ENCODE measurements at places on chromosomes 2 and 18. TPM values are rescaled to one million over a fixed set of nuclear protein-coding genes. Genes with fewer than 3 reads are reported as not detected.

- DNase-seq, result no peak
Measured at GRCh38 chr2:173291412-173291811, 63.3 kb upstream of the CDCA7 start.

DNA sequence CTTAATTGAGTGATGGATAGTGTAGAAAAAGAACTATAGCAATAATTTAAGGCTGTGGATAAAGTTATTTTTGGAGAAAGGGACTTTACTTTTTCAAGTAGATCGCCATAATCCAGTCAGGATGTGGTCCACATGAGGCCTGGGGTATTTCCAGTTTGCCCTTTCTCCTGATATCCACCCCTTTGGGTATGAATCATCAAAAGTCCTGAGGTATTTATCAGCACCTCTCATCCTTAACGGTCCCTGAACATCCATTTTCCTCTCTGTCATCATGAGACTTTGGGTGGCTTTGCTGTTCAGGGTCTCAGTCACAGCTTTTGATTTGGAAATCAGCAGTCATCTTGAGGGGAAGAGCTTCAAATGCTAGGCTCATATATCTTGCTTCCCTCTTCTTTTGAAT, 39.3 kb upstream of the ELAC1 start:
- DNase-seq, result no peak

GRCh38 chr2:38668779-38669479, 3.0 kb downstream of the GALM start:
- no peak for DNase-seq

GPAT2 gene
- 7.0 TPM for total RNA-seq

DNA sequence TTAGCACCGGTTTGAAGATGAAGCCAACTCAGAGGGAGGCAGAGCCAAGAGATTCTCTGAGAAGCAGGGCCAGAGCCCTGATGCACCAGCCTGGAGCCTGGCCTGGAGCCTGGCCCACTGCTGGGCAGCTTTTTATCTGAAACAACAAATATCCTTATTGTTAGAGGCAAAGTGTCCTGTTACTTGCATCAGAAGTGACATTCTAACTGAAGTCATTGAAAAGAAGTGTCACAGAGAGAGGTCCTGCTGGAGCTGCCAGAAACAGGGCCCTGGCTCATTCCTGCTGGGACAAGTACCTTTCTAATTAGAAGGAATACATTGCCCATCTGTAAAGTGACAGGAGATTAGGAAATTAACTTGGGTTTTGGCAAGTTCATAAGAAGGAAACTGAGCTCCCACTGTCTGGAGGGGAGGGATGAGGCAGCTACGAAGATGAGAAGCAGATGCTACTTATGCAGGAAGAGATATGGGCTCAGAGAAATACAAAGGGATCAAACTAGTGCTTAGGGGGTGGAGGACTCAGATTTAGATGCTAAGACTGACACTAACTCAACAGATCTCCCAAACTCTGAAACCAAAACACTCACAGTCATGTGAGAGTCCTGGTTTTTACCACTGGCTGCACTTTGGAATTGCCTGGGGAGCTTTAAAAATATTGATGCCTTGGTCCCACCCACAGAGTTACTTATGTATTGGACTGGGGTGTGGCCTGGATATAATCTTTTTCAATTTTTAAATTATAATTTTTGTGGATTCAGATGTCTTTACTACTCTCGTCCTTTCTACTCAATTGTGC, 11.0 kb upstream of the HK2 start:
- DNase-seq, result no peak

DNA sequence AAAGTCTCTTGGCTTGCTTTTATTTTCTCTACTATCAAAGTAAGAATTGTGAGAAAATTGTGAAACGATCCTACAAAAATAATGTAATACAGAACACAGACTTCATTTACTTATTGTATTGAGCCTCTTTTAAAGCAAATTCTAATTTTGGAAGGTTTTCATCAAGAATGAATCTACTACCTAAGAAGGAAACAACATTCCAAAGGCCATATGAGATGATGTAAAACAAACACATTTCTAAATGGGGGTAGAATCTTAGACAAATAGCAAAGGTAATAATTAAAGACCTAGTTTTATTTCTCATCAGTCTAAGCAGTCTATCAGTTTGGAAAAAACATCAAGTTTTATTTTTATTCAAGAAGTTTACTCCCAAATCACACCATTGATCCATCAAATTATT, 20.6 kb downstream of the FN1 start:
- no peak for DNase-seq

GRCh38 chr2:1600191-1601066, 143.9 kb downstream of the PXDN start:
- no peak for DNase-seq

SERPINB11 gene
- total RNA-seq, result not detected
